Endothelial cell (in vitro differentiated cells): ENCODE measurements at places on chromosomes 2 and 18.

GRCh38 chr2:233451950-233452349, 97.7 kb downstream of the DGKD start:
- no peak for DNase-seq

- DNase-seq = no peak
Observed at GRCh38 chr2:123521854-123522253, 503.2 kb upstream of the CNTNAP5 start.

GRCh38 chr2:238846628-238847418, 1.1 kb upstream of the TWIST2 start:
- no peak for DNase-seq

DNA sequence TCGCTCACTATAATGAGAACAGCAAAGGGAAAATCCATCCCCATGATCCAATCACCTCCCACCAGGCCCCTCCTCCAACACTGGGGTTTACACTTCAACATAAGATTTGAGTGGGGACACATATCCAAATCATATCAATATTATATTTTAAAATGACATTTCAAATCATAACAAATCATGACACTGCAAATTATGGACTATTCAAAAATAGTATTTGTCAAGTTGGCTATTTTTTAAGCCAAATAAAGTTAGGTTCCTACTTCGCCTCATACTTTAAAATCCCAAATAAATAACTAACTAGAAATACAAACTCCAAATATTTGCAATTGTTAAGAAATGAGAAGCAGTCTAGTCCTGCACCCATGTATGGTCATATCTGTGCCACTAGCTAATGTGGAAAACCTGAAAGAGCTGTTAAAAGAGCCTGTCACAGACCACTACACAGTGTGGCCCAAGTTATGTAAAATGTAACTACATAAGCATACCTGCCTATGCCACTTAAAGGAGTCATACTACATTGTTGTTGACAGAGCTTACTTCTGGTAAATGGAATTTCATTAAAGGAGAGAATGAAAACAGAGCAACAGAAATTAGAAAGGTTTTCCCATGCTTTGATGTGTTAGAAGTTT, 334.7 kb upstream of the GULP1 start:
- no peak for DNase-seq

GRCh38 chr2:121501031-121501430, 29.6 kb upstream of the RNU4ATAC start:
- no peak for DNase-seq

DNA sequence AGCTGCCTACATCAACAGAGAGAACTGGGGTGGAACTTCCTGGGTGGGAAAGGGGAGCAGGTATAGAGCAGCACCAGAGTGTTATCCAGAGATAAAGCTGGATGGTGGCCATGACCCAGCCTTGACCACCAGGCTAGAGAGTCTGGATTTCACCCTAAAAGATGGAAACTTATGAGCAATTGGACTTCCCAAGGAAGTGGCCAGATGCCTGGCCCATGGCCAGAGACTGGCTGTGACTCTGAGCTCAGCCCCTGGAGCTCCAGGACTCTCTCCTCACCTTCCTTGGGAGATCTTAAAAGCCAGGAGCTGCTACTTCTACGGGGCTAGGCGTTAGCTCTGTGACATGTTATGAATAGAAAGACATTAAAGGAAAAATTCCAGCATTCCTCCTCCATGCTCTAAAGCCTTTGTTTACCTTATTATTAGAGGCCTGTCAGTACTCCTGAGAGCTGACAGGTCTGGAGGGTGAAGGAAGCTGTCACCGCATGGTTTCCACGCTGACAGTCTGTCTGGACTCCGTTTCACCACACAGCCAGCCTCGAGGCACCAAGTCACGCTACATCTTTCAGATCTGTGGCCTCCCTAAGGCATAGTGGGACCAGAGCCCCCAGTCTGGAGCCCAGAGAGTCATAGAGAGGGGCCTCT, 260.0 kb upstream of the SIX2 start:
- DNase-seq = no peak

DNA sequence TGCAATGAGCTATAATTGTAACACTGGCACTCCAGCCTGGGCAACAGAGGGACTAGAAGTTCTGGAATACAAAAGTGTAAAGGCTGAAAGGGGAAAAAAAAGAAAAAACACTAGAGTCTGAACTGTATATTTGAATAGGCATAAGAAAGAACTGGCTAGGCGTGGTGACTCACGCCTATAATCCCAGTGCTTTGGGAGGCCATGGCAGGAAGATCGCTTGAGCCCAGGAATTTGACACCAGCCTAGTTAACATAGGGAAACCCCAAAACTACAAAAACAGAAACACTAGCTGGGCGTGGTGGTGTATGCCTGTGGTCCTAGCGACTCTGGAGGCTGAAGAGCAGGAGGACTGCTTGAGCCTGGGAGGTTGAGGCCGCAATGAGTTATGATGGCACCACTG, 70.6 kb downstream of the SAP130 start:
- DNase-seq = no peak

- no peak for DNase-seq
Observed at GRCh38 chr2:63569740-63570139, 18.5 kb downstream of the WDPCP start.

- DNase-seq = no peak
Observed at GRCh38 chr2:23425885-23426262, 40.9 kb downstream of the KLHL29 start.

DNA sequence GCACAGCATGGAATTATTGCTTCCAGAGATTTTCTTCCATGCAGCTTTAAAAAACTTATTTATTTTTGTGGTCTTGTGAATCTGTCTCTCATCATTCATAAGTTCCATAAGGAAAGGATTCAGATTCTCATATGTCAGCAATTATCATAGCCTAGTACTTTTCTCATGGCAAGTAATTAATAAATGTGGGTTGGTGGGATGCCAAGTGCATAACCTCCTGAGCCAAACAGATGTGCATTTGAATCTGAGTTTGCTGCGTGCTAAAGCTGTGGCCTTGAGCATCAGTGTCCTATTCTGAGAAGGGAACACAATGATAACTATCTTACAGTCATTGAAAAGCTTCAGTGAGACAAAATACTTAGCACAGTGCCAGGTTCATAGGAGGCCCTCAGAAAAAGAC, 331.9 kb downstream of the PDE11A start:
- no peak for DNase-seq

- peak; percentile 77 for DNase-seq
Observed at GRCh38 chr2:102841107-102841840, 79.4 kb downstream of the TMEM182 start.

DNA sequence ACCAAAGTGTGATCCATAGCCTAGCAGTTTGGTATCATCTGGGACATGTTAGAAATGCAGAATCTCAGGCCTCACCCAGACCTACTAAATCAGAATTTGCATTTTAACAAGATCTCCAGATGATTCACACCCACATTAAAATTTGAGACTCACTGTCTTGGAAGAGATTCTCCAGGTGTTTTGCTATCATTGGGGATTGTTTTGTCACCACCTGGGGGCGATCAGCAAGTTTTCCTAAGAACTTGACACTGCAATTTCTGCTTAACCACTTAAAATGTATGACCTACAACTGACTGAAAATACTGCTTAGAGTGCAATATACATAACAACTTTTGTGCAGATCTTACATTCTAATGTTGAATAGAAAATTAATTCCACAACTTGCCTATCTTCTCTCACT, 18.9 kb upstream of the ITGA4 start:
- no peak for DNase-seq

- no peak for DNase-seq
Observed at GRCh38 chr2:17328161-17328560, 190.1 kb downstream of the RAD51AP2 start.

GRCh38 chr2:237149425-237149824, 63.7 kb downstream of the COPS8 start:
- no peak for DNase-seq

DNA sequence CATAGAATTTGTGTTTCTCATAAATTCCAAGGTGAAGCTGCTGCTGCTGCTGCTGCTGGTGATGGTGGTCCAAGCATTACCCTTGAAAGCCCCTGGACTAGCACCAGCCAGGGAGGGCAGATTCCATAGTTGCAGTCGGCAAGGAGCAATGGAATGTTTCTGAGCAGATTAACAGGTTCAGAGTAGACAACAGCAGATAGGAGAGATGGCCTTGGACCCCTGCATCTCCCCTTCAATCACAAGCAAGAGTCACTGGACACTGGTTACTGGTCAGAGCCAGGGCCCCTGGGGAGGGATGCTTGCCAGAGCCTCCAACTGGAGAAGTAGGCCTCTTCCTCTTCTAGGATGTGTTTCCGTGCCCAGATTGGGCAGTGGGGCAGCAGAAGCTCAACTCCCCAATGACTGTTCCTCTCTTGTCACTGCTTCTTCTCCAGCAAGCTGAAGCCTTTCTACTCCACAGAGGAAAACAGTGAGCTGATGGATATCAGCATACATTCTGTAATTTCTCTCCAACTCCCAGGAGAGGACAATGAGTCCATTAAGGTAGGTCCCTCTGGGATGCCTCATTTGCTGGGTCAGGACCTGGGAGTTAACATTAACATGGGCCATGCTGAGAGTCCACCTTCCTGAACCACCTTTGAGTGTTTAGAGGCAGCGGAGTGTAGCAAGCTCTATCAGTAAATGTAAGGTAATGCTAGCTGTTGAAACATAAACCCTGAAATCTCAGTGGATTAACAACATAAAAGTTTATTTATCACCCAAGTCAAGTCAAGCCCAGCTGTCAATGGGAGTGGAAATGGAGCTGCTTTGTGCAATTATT, 35.3 kb downstream of the MROH2A start:
- no peak for DNase-seq

GRCh38 chr2:172282944-172283343, 144.4 kb upstream of the ITGA6 start:
- no peak for DNase-seq

GRCh38 chr18:8117006-8117371, 492.2 kb upstream of the RAB12 start:
- no peak for DNase-seq

GRCh38 chr2:174023591-174024523, 58.7 kb upstream of the SP3 start:
- DNase-seq = no peak

DNA sequence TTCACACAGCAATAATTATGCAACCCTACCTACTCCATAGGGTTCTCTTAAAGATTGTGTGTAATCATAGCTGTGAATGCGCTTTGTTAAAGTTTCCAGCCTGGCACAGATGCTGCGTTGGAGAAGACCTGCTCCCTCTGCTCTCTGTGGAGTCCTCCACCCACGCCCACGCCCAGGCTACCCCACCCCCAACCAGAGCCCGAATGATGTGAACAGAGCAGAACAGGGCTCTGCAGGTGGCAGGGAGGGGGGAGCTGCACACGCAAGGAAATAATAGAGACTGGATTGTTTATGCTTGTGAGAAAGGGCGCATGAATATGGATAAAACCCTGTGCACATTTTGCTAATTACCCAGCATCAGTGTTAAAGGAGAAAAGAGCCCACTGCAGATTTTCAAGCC, 447.5 kb downstream of the BCL11A start:
- DNase-seq = no peak

DNA sequence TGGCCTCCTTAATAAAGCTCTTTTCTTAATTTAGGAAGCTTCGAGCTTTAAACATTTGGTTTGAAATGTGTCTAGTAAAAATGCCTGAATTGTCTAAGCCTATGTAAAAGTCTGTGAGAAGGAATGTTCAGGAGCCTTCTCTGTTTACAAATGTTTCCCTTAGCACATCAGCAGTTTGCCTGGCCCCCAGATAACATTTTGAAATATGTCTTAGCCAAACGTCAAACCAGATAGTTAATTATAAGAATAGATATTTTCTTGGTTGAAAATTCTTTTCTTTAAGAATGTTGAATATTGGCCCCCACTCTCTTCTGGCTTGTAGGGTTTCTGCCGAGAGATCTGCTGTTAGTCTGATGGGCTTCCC, 498.6 kb downstream of the CCDC85A start:
- DNase-seq = no peak

GRCh38 chr2:59012971-59013370, 771.8 kb upstream of the FANCL start:
- no peak for DNase-seq

DNA sequence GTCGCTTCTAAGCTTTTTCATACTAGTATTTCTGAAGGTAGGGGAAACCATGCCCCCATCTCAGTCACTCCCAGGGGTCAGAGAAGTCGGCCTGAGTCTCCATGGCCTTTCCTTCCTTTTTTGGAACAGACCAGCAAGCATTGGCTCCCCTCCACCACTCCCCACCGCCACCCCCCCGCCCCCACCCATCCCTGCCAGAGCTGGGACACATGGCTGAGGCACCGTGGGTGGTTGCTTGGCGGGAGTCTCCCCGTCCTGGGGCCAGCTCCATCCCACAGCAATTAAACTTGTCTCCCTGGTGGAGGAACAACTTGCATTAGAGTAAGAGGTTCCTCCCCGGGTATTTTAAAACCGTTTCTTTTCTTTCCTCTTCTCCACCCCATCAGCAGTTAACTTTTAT, 100.8 kb upstream of the TFPI start:
- DNase-seq = no peak

GRCh38 chr18:70998490-70998889, 709.6 kb downstream of the SOCS6 start:
- no peak for DNase-seq

- peak; percentile 95 for DNase-seq
Observed at GRCh38 chr2:111897924-111898702, at the start of gene MERTK. TSS of gene MERTK (plus strand) at chr2:111898607. CDS start at chr2:111898736, 129 bp downstream.

- DNase-seq = no peak
Observed at GRCh38 chr2:229153267-229153666, 117.8 kb downstream of the PID1 start.

- DNase-seq = no peak
Observed at GRCh38 chr2:200379481-200380090, 73.1 kb downstream of the SPATS2L start.

GRCh38 chr2:16102976-16103380, 162.6 kb downstream of the MYCN start:
- DNase-seq = no peak

DNA sequence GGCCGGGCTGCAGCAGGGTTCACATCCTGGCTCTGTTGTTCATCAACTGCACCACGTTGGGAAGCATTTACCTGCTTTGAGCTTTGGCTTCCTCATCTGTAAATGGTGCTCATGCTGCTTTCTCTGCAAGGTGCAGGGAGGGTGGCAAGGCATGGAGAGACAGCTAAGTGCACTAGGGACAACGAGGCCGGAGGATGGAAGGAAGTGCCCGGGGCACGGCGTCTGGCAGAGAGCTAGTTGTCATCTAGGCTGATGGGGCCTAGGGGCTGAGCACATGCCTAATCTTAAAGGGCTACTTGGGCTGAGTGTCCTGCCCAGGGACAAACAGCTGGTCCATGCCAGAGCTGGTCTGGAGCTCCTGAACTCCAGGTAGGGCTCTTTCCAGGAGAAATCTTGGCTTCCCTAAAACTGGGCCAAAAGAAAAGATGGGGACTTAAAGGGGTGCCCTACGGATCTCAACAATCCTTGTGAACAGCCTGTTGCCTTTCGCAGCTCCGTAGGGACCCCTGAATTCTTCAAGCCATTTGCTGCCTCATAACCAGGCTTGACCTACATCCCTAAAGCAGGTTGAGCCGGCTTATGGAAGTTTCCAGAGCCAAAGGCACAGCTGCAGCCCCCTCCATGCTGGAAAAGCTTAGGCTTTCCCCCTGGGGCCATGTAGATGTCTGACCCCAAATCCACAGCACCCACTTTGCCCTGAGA, 130.8 kb downstream of the SMAD7 start:
- peak; percentile 1 for DNase-seq

- no peak for DNase-seq
Observed at GRCh38 chr2:144230033-144230432, 289.9 kb downstream of the ZEB2 start.
